ENCODE measurements at places on chromosomes 5 and 9.

DNA sequence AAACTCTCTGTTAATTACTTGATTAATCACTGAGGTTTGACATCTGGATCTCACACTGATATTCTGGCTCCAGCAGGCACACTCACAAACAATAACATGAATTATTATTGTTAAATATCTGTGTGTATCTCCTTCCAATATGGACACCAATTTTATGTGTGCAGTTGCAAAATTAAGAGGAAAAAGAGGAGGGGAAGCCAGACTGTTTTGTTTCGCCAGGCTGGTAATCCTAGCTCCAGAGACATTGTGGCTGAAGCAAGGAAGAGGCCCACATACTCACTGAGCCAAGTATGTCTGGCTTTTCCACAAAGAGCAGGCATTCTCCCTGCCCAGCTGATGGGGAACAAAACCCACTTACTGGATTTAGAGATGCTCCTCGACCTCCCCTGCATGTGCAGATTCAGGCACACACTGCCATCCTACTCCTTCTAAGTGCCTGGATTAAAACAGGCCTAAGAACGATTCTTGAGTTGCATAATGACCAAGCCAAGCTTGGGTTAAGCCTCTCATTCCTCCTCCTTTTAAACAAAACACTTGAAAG lies 181.9 kb downstream of the ESM1 start:
- DNase-seq, result no peak
- H3K27me3 ChIP-seq, result no peaks in the 10 kb centered on the region
- H3K4me3 ChIP-seq, result no peak overlapping the region

DNA sequence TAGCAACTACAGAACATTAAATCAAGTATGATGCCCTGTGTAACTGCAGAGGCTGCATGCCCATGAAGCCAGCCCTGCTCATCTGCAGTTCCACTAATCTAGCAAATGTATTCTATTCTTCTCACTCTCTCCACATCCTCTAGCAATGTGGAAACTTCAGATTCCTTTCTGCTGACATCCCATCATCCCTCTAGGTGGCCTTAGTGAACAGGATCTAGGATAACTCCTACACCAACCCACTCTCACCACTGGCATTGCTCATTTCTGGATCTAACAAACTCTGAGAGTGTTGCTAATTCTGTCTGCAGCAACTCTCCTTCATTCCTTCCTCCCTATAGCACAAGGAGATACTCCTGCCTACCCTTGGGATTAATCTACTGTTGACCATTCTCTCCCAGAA lies 80.8 kb downstream of the FAM81B start:
- H3K27ac ChIP-seq, result no peak overlapping the region
- no peaks in the 10 kb centered on the region for H3K27me3 ChIP-seq
- H3K36me3 ChIP-seq, result peaks cover 16% of the 10 kb centered on the region
- no peaks in the 10 kb centered on the region for H3K4me1 ChIP-seq
- no peak for DNase-seq
- H3K4me3 ChIP-seq, result no peak overlapping the region

DNA sequence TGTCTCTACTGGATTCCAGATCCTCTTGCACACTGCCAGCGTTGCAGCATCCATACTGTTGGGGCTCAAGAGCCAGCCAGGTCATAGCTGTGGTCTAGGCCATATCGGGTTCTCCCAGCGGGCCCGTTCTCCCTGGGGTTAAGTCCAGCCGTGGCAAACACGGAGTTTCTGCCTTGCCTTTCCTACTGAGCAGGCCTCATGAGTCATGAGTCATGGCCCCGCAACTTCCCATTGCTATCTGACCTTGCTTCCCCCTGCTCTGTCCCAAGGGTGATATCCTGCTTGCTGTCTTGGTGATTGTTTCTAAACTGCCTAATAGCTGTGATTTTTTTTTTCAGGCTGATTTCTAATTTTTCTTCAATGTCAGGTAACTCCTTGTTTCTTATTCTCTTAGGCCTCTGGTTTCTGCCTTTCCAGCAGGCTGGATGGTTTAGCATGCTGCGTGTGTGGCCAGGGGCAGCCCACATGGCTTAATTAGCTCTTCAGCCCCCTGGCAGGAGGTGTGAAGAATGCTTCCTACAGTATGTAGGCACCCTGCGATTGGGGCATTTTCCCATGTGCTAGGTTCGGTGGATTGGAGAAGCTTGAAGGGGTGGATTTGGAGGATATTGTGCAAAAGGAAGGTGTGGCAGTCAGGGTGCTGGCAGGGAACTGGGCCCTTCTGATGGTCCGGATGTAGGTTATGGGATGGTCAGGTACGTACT lies 18.7 kb downstream of the DAPK1 start:
- no peak overlapping the region for H3K4me3 ChIP-seq
- no peaks in the 10 kb centered on the region for H3K27me3 ChIP-seq
- no peak overlapping the region for H3K27ac ChIP-seq
- no peaks in the 10 kb centered on the region for H3K4me1 ChIP-seq

- H3K27ac ChIP-seq, result no peak overlapping the region
- H3K4me1 ChIP-seq, result no peaks in the 10 kb centered on the region
- H3K36me3 ChIP-seq, result no peaks in the 10 kb centered on the region
- no peak overlapping the region for H3K4me3 ChIP-seq
- no peaks in the 10 kb centered on the region for H3K27me3 ChIP-seq
Observed at GRCh38 chr9:22173908-22174307, 164.8 kb upstream of the CDKN2B start.

GRCh38 chr5:89072842-89073672 lies 190.1 kb upstream of the MEF2C start:
- H3K27ac ChIP-seq, result no peak overlapping the region
- H3K36me3 ChIP-seq, result no peaks in the 10 kb centered on the region
- no peaks in the 10 kb centered on the region for H3K27me3 ChIP-seq
- no peak overlapping the region for H3K4me3 ChIP-seq
- DNase-seq, result no peak

DNA sequence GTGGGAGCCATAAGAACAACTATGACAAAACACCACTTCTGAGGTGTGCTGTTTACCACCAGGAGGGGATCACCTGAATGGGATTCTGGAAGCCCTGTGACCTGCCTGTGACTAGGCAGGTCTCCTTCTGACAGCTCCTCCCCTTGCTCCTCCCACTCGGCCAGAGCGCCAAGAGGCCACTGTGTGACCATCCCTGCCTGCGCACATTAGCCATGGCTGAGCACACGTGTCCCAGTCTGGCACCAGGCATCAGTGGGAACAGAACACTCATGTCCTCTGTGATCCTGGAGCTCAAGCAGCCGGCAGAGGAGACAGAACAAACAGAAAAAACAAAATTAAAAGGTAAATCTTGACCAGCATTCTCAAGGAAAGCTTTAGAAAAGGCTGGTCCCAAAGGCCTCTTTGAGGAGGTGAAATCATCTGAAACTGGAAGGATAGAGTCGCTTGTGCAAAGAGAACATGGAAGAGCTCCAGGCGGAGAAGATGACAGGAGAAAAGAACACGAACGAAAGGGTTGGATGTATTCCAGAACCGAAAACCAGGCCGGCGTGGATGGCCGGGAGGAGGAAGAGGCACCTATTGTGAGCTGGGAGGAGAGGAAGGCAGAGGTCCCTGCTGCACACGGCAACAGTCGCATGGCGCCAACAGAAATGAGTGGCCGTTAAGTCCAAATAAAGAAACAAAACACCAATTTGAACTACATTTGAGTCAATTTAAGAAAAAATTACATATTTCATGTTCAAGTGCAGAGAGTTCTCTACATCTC lies 5.1 kb downstream of the MED10 start:
- H3K27ac ChIP-seq, result no peak overlapping the region
- DNase-seq, result no peak
- no peak overlapping the region for H3K4me3 ChIP-seq
- peaks cover 63% of the 10 kb centered on the region for H3K36me3 ChIP-seq

GRCh38 chr5:172508471-172509404 lies 54.4 kb upstream of the SH3PXD2B start:
- H3K4me1 ChIP-seq, result no peaks in the 10 kb centered on the region
- no peak for DNase-seq
- H3K27ac ChIP-seq, result no peak overlapping the region
- no peaks in the 10 kb centered on the region for H3K27me3 ChIP-seq
- no peak overlapping the region for H3K4me3 ChIP-seq
- H3K36me3 ChIP-seq, result no peaks in the 10 kb centered on the region

DNA sequence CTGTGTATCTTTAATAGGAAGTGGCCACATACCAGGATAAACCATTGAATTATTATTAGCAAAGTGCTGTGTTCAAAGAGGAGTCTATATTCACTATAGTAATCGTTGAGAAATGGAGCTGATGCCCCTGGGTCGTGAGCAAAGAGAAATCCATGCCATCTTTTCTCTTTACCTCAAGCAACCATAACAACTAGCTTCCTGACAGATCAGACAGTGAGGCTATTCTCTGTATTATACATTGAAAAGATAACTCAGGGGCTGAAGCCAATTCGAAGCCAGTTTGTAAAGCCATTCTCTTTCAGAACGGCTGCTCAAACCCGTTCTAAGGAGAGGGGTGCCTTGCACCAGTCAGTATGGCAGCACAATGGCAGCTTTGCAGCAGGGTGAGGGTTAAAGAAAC lies 680.6 kb downstream of the SEMA5A start:
- H3K4me3 ChIP-seq, result no peak overlapping the region
- H3K27me3 ChIP-seq, result no peaks in the 10 kb centered on the region
- no peak for DNase-seq
- no peaks in the 10 kb centered on the region for H3K4me1 ChIP-seq
- no peak overlapping the region for H3K27ac ChIP-seq

DNA sequence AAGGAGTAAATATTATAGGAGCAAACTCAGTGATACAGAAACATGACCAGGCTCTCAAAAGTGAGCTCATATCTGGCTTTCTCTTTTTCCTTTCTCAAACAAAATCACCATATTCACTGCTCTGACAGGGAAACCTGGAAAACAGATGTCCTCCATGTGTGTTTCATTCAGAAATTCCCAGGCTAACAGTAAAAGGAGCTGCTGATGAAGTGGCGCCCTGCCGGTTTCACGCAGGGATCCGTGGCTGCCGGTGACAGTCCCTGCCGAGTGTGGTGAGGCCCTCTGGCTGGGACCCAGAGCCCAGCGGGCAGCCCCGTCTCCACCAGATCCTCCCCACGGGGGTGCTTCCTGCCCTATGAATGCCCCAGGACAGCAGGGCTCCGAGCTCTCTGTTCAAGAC lies 208.1 kb downstream of the GNA14 start:
- no peaks in the 10 kb centered on the region for H3K36me3 ChIP-seq
- H3K4me1 ChIP-seq, result no peaks in the 10 kb centered on the region

GRCh38 chr9:99118782-99119466 lies 14.0 kb downstream of the TGFBR1 start:
- no peak for DNase-seq
- H3K27ac ChIP-seq, result no peak overlapping the region
- H3K4me1 ChIP-seq, result peaks cover 65% of the 10 kb centered on the region
- H3K27me3 ChIP-seq, result no peaks in the 10 kb centered on the region

DNA sequence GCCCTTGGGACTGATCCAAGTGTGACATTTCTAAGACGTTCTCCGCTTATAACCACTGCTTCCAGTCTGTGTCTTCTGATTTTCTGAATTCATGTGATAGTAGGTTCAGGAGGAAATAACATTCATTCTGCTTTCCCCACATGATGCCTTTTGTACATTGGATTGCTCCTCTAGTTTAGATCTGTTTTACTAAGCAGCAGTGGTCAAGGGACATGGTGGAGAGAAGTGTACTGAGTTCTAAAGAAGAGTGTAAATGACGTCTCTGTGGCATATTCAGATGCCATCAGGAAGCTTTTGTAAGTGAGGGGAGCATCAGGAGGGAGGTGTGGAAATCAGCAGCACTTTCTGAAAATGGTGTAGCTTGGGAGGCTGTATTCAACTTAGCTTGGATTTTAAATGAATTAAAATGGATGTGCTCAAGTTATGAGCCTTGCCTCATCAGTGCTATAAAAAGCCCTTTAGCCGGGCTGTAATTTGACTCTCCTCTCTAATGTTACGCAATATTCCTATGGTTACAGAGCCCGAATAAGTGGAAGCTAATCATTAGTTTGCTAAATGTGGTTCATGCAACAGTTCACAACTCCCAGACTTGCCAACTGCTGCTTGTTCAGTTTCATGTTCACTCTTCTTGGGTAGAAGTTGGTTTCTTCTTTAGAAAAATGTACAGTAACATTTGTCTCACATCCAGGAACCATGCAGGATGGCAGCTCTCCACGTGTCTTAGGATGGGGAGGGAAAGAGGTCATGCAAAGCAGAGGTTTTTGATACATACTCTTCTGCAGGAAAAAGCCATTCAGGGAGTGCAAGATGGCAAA lies 281.3 kb downstream of the ARHGAP26 start:
- peak overlapping the region; percentile 63 for H3K27ac ChIP-seq
- H3K4me1 ChIP-seq, result peaks cover 8% of the 10 kb centered on the region
- no peak for DNase-seq
- H3K4me3 ChIP-seq, result peak overlapping the region; percentile 13

GRCh38 chr5:81161012-81161601 lies 72.0 kb upstream of the CKMT2 start:
- no peaks in the 10 kb centered on the region for H3K4me1 ChIP-seq
- H3K4me3 ChIP-seq, result no peak overlapping the region
- no peak for DNase-seq
- H3K27ac ChIP-seq, result no peak overlapping the region
- H3K27me3 ChIP-seq, result no peaks in the 10 kb centered on the region

GRCh38 chr5:152855441-152855840 lies 450.4 kb upstream of the NMUR2 start:
- no peak overlapping the region for H3K4me3 ChIP-seq
- no peak for DNase-seq
- H3K4me1 ChIP-seq, result no peaks in the 10 kb centered on the region

DNA sequence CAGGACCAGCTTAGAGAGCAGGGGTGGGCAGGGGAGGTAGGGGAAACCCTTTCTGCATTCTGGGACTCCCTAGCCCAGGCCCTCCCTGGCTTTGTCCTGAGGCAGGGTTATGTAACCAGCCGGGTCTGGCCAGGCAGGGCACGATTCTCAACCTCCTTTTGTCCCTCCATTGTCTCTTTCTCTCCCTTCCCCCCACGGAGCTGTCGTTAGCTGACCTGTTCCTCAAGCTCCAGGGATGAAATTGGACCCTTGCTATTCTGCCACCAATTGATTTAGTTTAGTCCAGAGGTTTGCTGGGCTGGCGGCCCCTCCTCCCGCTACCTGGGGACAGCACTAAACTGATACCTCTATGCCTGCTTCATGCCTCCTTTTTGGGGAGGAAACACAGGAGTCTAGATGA lies 9.4 kb upstream of the NDST1 start:
- H3K4me1 ChIP-seq, result peaks cover 38% of the 10 kb centered on the region
- H3K27ac ChIP-seq, result peak overlapping the region; percentile 90
- H3K27me3 ChIP-seq, result no peaks in the 10 kb centered on the region
- H3K36me3 ChIP-seq, result no peaks in the 10 kb centered on the region
- H3K4me3 ChIP-seq, result peak overlapping the region; percentile 44

GRCh38 chr9:126699401-126699881 lies 85.7 kb downstream of the LMX1B start:
- no peak overlapping the region for H3K27ac ChIP-seq
- peaks cover 6% of the 10 kb centered on the region for H3K27me3 ChIP-seq
- H3K36me3 ChIP-seq, result no peaks in the 10 kb centered on the region
- no peak for DNase-seq
- peaks cover 3% of the 10 kb centered on the region for H3K4me1 ChIP-seq

- no peaks in the 10 kb centered on the region for H3K36me3 ChIP-seq
- H3K27me3 ChIP-seq, result no peaks in the 10 kb centered on the region
- DNase-seq, result no peak
- no peaks in the 10 kb centered on the region for H3K4me1 ChIP-seq
- H3K4me3 ChIP-seq, result no peak overlapping the region
- H3K27ac ChIP-seq, result no peak overlapping the region
Observed at GRCh38 chr5:68722357-68722756, 371.5 kb upstream of the SLC30A5 start.

GRCh38 chr5:72523960-72524582 lies 16.9 kb upstream of the ZNF366 start:
- no peaks in the 10 kb centered on the region for H3K36me3 ChIP-seq
- no peak overlapping the region for H3K27ac ChIP-seq
- no peaks in the 10 kb centered on the region for H3K4me1 ChIP-seq
- no peak for DNase-seq
- H3K27me3 ChIP-seq, result no peaks in the 10 kb centered on the region
- no peak overlapping the region for H3K4me3 ChIP-seq

All from thoracic aorta (tissue), 2 donors.